ENCODE measurements at places on chromosomes 6 and 20.
A peak's percentile ranks its signal among the peaks of the same experiment; 100 is the strongest.

DNA sequence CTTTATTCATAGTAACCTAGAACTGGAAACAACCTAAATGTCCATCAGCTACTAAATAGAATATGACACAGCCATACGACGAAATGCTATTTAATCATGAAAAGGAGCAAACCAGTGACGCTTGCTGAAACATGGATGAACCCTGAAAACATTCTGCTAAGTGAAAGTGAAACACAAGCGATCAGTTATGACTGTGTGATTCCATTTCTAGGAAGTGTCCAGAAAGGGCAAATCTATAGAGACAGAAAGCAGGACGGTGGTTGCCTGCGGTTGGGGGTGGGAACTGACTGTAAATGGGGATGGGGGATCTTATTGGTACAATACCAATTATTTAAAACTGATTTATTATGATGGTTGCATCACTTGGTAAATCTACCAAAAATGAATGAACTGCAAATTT is 126.8 kb downstream of the IPCEF1 start:
- DNase-seq: peak; percentile 50

- DNase-seq: no peak
Observed at GRCh38 chr20:63498960-63499337, at the start of gene EEF1A2. TSS of gene EEF1A2 (minus strand) at chr20:63499083. CDS start at chr20:63497763, 1,320 bp downstream.

- DNase-seq: no peak
Observed at GRCh38 chr20:57186192-57186591, 80.2 kb downstream of the BMP7 start.

DNA sequence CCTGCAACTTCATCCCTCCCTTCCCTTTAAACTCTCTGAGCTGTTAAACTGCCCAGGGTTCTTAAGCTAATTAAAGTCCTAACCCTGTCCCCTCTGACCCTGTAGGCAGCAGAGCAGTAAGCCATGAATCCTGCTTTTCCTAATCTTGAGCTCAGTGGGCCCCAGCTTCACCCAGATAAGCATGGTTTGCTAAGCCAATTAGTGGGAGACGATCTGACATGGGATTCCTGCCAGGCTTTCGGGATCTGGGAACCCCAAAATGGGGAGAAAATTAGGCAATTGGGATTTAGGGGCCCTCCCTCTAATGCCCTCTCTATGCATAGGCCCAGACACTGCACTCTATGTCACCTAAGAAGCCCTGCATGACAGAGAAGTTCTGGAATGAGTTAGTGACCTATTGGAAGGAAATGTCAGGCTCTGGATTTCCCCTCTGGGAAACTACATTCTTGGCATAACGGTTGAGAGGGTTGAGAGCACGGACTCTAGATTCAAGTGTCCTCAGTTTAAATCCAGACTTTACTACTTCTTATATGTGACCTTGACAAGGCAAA is 4.6 kb downstream of the XKR7 start:
- no peak for DNase-seq

DNA sequence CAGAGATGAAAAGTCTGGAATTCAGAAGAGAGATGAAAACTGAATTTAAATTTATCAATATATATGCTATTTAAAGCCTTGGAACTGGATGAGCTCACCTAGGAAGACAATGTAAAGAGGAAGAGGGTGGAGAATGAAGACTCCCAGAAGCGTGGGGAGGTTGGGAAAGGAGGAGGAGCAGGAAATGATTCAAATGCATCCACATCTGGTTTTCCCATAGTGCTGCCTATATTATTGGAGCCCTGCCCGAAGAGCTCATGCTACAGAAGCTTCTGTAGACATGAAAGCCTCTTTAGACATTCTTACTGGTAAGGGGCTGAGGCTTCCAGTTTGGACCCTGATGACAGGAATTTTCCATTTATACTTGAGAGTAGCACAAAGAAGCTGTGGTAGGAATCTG is 19.2 kb downstream of the PDE7B start:
- DNase-seq: no peak

- no peak for DNase-seq
Observed at GRCh38 chr20:32444474-32445220, 86.5 kb downstream of the ASXL1 start.

GRCh38 chr6:17456711-17457110 is 63.3 kb downstream of the CAP2 start:
- no peak for DNase-seq

Measured in stimulated activated CD8-positive, alpha-beta memory T cell treated with anti-CD3 and anti-CD28 coated beads, Interleukin-15, amount 100 ng/mL, for 48 hours (primary cell).